ENCODE measurements at places on chromosomes 1 and 21.

DNA sequence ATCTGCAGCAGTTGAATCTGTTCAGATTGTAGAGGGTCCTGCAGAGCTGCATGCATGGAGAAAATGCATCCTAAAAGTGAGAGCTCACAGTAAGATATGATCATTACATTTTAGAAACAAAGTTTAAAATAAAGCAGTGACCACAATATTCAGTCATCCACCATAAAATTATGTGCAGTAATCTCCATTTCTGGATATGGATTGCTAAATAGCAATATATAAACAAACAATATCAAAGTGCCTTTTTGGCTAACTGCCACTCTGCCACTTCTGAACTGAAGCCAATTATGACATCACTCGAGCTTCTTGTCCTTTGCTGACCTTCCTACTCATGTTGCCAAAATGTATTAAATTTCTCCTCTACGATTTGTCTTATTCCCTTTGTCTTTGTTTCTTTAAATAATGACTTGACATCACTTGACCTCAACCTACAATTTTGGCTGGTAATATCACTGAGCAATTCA is 262.0 kb upstream of the CXADR start:
- no peak for DNase-seq

- no peak for DNase-seq
These were observed 1.3 kb upstream of the DUSP23 start for GRCh38 chr1:159779403-159779851.

GRCh38 chr1:23381233-23381885 is 11.7 kb upstream of the ZNF436 start:
- no peak for DNase-seq

DNA sequence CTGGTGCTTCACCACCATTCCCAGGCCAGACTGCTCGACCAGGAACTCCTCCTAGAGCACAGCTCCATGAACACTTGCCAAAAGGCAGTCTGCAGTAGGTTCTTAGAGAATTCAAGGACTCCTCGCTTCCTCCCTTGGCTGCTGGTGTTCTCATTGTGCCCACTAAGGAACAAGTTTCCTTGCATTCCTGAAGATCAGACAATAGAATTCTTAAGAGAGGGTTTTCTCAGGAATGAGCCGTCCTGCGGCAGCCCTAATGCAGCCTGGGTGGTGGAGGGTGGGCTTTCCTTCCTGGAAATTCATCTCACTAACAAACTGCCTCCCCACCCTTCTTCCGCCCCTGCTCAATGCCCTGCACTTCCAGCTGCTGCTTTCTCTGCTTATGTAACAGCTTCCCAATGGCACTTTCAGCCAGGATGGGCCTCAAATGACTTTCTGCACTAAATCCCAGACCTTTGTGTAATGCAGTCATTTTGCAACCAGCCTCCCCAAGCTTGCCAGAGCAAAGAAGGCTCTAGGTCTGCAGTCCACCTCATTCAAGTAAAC is 287.9 kb downstream of the PLPP3 start:
- DNase-seq = no peak

DNA sequence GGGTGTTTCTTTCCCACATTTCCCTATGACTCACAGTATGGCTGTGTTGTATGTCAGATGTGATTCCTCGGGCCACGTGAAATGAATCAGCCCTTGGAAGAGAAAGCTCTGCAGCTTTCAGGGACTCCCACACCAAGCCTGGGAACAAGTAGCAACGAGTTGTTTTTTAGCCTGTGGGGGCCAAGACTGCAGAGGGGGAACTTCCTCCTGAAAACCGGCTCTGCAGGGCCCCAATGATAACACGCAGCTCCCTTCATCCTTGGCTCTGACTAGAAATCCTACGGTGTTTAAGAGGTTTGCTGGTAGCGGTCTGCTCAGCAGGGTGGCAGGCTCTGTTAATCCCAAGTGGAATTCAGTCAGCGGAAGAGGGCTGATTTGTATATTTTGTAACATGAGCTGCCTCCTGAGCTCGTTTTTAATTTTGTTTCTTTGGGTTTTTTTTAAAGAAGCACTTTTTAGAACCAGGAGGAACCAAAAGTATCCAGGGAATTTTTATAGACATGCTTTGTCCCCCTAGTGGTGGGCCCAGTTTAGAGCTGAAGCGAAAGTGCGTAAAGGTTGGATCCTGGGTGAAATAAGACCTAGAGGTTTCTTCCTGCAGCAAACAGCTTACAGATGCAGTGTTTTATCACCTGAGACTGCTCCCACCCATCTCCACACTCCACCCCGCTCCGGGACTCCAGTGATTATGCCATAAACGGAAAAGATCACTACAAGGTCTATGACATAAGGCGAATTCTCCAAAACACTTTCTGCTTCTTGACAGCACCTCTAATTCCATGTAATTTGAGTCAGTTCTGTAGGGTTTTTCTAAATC is 48.8 kb downstream of the LAMC2 start:
- no peak for DNase-seq

- DNase-seq = no peak
These were observed 31.0 kb downstream of the UCK2 start for GRCh38 chr1:165858364-165858823.

All from stimulated activated CD8-positive, alpha-beta memory T cell treated with anti-CD3 and anti-CD28 coated beads, Interleukin-15, amount 100 ng/mL, for 48 hours (primary cell).